Effector CD4-positive, alpha-beta T cell (primary cell): ENCODE measurements at places on chromosomes 13 and 19.

- no peak for DNase-seq
These were observed 1899.4 kb downstream of the PCDH9 start for GRCh38 chr13:65330691-65331090.

- DNase-seq = no peak
These were observed 1.7 kb upstream of the FKRP start for GRCh38 chr19:46744005-46744691.

GRCh38 chr13:97141564-97142005 lies 80.5 kb upstream of the MBNL2 start:
- DNase-seq = no peak

DNA sequence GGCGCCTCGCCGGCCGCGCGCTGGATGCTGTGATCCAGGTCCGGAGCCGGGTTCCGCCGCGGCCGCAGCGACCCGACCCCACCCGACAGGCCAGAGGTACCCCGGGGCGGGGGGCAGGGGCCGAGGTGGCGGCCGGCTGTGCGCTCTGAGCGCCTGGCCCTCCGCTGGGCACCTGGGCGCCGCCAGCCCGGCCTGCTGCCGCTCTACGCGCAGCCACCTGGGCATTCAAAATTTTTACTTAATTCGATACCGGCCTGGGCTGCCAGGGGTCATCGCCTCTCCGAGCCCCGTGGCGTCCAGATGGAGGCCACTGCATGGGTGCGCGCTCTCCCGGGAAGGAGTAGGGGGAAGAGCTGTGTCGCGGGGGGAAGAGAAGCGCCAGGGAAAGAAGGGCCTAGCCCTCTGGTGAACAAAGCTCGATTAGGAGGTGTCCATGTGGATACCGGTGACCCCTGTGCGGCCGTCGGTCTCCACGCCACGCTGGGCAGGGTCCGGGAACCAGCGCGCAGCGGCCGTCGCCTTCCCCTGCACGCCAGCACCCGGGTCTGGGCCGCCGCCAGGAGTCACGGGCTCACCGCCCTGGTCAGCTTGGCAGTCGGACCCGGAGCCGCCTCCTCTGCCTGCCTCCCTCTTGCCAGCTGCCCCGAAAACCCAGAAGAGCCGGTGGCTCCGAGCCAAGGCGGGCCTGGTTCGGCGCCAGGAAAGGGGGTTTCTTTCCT lies 666 bp downstream of the BIVM start:
- no peak for DNase-seq

DNA sequence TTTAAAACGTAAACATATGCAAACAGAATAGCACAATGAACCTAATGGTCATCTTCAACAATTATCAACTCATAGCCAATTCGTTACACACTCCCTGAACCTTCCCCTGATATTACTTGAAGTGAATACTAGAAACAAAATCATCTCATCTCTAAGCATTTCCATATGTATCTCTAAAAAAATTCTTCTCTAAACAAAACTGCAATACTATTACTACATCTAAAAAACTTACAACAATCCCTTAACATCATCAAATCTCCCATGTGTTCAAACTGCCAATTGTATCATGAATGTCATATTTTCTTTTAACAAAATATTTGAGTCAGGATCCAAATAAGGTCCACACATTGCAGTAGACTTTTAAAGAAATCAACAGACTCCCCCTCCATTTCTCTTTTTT lies 61.4 kb downstream of the FRY start:
- no peak for DNase-seq

DNA sequence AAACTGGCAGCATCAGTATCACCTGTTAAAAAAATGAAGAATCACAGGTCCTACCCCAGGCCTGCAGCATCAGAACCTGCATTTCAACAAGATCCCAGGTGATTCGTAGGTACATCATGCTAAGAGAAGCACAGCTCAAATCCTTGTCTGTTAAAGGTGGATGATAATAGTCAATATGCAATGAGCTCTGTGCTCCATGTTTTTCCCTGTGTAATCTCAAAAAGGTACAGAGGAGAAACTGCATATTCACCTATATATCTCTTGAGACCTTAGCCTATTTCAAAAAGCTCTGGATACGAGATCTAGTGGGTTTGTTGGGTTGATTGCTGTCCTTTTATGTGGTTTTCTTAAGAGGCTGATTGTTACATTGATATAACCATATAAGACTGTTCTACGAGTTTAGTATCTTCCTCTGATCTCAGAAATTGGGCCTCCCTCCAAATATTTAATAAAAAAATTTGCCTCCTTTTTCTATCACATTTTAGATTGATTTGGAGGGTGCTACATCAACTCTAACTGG lies 148.9 kb downstream of the DCT start:
- no peak for DNase-seq

DNA sequence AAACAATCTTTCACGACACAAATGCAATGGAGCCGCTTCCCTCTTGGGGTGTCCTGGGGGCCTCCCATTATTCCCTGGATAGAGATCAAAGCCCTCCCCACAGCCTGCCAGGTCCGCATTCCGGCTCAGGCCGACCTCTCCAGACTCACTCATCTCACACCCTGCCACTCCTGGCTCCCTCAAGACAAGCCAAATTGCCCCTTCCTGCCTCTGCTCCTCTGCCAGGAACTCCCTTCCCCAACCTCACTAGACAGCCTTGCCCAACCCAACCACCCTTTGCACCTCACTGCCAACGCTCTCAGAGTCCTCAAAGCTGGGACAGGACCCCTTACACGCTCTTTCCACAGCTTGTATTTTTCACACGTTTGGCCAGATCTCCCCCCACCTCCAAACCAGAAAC lies 1.5 kb downstream of the ABHD17A start:
- no peak for DNase-seq

DNA sequence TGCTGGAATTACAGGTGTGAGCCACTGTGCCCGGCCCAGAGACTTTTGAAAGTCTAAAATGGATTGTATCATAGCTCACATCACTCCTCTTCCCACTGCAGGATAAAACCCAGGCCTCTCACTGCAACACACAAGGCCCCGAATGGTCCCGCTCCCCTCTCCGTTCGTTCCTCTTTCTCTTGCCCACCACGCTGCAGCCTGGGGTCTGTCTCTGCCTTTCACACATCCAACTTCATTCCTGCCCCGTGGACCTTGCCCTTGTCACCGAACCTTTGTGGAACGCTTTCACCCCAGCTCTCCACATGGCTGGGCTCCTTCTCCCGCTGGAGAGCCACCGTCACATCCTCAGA lies 42.6 kb downstream of the NFIC start:
- no peak for DNase-seq

GRCh38 chr13:23934520-23934919 lies 37.2 kb upstream of the C1QTNF9B start:
- DNase-seq = no peak

GRCh38 chr13:110500341-110500740 lies 61.2 kb downstream of the RAB20 start:
- DNase-seq = no peak

GRCh38 chr13:50714891-50715290 lies 128.6 kb downstream of the DLEU7 start:
- DNase-seq = no peak

- no peak for DNase-seq
These were observed 412.6 kb downstream of the KLF12 start for GRCh38 chr13:73721571-73721970.

- no peak for DNase-seq
These were observed 197.4 kb downstream of the DLEU7 start for GRCh38 chr13:50646070-50646469.

DNA sequence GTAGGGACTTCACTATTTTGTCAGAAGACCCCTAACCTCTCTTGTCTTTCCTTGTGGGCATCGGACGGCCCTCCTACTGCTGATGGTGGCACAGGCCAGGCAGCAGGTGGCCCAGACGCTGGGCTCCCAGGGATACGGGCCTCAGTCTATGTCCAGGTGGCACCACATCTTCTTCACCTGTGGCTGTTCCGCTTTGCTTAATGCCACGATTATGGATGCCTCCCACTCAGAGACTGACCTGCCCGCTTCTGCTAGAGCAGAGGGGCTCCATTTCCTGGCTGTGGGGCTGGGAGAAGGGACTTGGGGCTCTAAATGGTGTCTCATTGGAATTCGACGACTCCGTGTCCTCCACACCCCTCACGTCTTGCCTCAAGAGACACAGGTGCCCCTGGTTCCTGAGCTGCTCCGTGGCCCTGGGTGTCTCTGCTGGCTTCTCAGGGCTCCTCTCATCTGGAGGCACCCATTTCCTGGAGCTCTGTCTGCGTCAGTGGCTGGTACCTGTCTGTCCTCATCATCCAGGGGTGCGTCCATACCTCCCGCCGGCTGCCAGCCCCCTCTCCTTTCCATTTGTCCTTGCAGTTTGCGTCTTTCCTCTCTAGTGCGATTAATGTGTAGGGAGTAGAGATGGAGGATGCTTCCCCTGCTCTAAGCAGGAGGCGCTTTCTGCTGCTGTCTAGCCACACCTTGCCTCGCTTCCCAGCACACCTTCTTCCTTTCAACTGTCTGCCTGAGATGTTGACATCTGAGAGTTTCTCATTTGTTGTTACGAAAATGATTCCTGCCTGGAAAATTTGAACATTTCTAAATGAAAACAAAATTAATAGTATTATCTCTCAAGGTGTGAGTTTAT lies 63.4 kb downstream of the TEX29 start:
- DNase-seq = no peak

DNA sequence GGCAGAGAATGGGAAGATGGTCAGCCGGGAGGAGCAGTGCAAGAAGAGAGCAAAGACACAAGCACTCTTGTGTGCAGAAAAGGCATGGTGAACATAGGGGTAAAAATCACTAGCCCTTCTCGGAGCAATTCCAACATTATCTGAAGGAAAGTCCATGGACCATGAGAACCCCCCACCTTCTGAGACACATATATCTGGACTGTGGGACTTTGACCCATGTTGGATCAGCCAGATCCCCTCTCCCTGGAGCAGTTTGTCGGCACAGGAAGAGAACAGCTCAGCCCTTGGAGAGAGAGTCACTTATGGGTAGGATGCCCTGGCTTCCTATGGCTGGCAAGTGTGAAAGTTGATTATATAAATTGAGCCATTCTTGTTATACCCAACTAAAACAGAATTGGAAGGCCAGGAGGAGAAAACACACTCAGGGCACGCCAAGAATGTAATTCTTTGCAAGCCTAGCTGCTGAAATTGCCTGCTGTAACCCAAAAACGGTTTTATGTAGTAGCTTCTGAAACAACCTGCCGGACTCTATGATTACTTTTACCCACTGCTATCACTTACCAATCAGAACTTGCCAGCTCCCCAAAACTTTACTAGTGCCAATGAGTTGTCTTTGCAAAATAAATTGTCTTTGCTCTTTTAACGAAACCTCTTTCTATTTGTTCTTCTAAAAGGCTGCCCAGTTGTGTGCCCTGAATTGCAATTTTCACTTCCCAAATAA lies 62.8 kb upstream of the ZNF599 start:
- DNase-seq = no peak

DNA sequence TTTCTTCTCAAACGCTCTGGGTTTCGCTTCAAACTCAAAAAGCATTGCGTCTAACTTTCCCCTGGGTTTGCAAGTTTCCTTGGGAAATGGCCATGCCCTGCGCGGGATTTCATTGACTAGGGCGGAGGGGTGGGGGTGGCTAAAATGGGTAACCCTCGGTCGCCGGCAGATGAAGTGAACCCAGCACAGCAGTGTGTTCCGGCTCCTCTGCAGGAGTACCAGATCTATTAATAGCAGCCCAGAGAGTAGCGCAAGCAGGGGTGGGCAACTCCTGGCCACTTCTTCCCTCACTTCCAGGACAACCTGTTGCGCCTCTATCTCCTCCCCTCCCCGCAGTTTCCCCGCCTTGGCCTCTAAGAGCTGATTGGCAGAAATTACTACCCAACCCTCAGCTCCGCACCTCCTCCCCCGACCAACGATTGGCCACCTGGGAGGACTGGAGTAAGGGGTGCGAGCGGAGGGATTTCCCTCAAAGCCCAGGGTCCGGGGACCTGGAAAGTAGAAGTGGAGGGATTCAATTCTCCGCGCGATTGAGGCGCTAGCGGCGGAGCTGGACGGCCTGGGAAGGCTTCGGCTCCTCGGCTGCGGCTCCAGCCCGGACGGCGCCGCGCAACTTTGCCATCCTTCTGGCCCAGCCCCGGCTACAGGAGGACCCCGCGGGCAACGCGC lies at the start of gene FREM2:
TSS of gene FREM2 (plus strand) at position 501 of the 669 bp plus-strand sequence. CDS start 268 bp downstream, outside the sequence.
- no peak for DNase-seq

- DNase-seq = no peak
These were observed 69.7 kb upstream of the UBL3 start for GRCh38 chr13:29920025-29920643.
